CD4-positive, CD25-positive, alpha-beta regulatory T cell (primary cell): ENCODE measurements at places on chromosomes 7 and 10. TPM values are rescaled to one million over a fixed set of nuclear protein-coding genes. Genes with fewer than 3 reads are reported as not detected.

TRIM50 gene
- not detected for total RNA-seq

TAS2R5 gene
- total RNA-seq, result 0.57 TPM

CLRN3 gene
- not detected for total RNA-seq

DNA sequence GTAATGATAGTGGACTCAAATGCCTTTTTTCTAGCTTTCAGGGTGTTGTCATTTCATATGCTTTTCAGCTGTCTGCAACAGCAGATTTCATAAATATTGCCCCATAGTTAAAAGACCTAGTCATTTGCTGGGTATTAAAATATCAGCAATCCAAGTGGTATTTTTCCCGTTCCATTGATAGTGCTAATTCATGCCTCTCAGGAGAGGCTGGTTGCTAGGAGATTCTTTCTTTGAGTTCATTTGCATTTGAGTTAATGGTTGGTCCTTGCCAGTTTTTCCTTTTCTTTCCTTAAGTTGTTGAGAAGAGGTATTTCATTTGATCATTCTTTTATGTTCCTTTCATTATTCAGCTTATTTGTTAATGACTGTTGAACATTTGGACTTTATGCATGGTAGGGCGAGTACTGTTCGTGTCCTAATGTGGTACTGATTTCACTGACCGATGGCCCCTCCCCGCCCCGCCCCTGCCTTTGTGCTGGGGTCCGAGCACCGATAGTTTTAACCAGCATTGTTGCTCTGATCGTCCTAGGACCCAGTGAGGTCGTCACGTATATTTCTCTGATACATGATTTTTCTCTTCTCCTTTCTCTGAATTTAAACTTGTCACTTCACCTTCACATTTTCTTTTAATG lies 128.6 kb downstream of the CCNY start:
- H3K36me3 ChIP-seq, result no peaks in the 10 kb centered on the region
- H3K4me1 ChIP-seq, result peaks cover 23% of the 10 kb centered on the region
- H3K27me3 ChIP-seq, result no peaks in the 10 kb centered on the region

- H3K4me3 ChIP-seq, result peak overlapping the region; percentile 97
- H3K27me3 ChIP-seq, result no peaks in the 10 kb centered on the region
- DNase-seq, result peak; percentile 81
Measured at GRCh38 chr10:84138478-84139125, 707 bp upstream of the GHITM start.

DNA sequence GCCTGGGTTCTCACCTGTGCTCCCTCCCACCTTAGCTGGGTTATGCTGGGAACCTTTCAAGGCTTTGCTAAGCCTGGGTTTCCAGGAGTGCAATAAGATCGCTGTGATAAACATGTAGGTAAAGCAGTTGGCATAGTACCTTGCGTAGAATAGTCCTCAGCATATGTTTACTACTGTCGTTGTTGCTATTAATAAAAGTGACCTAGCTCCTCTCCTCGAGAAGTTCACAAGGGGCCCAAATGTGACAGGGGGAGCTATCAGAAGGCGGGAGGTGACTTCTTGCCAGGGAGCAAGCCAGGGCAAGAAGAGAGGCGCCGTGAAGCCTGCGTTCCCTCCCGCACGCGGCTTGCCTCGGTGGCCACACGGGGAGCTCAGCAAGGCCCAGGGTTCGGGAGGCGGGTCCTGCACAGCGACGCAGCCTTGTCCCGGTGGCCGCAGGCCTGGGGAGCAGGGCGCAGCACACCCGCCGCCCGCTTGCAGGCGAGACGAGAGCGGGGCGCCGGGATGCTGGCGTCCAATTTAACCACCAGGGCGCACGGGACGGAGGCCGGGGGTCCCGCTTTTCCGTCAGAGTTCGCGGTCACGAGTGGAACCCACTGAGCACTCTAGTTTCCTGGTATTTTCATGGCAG lies 106.2 kb downstream of the SNX10 start:
- no peaks in the 10 kb centered on the region for H3K36me3 ChIP-seq
- peaks cover 15% of the 10 kb centered on the region for H3K4me1 ChIP-seq
- no peak overlapping the region for H3K4me3 ChIP-seq
- H3K27ac ChIP-seq, result no peak overlapping the region
- DNase-seq, result no peak
